Trophoblast cell (in vitro differentiated cells and primary cell): ENCODE measurements at places on chromosomes 3 and 15.

DNA sequence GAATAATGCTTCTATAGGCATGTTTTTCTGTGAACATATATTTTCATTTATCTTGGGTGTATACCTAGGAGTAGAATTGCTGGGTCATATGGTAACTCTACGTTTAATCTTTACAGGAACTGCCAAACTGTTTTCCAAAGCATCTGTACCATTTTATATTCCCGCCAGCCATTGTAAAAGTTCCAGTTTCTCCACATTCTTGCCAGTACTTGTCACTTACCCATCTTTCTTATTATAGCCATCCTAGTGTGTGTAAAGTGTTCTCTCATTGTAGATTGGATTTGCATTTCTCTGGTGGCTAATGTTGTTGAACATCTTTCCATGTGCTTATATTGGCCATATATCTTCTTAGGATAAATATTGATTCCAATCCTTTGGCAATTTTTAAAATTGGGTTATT lies 31.2 kb upstream of the CFAP20DC start:
- DNase-seq = peak; percentile 85

- DNase-seq = peak; percentile 95
Observed at GRCh38 chr3:45940781-45941365, 2.4 kb upstream of the CXCR6 start.

- DNase-seq = no peak
Observed at GRCh38 chr3:42114130-42114725, 23.1 kb downstream of the TRAK1 start.

- DNase-seq = peak; percentile 97
Observed at GRCh38 chr15:67109141-67110034, 44.0 kb downstream of the SMAD3 start.

DNA sequence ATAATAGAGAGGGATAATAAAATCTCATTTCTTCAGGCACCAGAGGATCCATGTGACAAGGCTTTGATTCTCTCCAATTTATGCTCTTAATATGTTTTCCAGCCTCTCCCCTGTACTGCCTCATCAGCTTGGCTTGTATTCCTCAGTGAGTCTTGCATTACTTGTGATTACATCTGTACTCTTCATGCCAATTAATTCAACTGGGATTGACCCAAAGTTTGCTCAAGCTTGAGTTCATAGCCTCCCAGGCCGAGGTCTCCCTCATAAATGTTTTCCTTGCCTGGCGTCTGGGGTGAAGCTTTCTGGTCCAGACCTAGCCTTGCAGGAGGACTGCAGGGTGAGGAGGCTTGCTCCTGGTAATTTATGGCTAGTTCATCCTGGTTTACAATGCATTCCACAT lies 146.9 kb downstream of the CHST2 start:
- no peak for DNase-seq

DNA sequence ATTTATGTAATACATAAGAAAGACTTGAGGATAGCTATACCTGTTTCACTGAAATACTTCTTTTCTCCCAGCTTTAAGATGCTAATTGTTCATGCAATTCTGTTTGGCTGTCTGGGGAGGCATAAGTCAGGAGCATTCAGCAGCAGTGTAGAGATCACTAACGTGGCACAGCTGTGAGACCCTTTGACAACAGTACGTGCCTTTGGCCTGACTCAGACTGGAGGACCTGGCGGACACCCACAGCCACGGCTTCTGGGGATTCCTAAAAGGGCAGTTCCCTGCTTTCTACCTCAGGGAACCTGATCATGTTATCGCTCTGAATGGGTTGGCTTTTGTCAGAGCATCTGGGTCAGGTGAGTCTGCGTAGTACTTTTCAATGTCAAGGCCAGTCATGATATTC lies 295.0 kb upstream of the ICE2 start:
- DNase-seq = no peak

DNA sequence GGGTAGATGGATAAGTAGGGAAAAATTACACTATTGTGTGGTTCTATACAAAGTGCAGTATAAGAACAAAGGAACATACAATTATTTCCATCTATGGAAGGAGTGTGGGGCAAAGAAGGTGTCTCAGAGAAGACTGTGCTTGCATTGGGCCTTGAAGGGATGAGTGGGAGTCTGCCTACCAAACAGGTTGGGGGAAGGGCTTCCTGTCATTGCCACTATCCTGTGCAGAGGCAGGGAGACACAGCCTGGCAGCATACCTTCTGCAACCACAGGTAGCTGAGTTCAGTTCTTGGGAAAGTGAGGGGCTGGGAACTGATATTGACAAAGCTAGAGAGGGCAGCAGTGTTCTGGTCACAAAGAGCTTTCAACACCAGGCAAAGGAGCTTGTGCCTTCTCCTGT lies 3.4 kb downstream of the TIMP4 start:
- no peak for DNase-seq

GRCh38 chr3:188729422-188729821 lies 442.3 kb upstream of the TPRG1 start:
- no peak for DNase-seq

- no peak for DNase-seq
Observed at GRCh38 chr3:114071786-114072185, 15.2 kb downstream of the QTRT2 start.

- no peak for DNase-seq
Observed at GRCh38 chr15:54354341-54354740, 376.1 kb downstream of the UNC13C start.

DNA sequence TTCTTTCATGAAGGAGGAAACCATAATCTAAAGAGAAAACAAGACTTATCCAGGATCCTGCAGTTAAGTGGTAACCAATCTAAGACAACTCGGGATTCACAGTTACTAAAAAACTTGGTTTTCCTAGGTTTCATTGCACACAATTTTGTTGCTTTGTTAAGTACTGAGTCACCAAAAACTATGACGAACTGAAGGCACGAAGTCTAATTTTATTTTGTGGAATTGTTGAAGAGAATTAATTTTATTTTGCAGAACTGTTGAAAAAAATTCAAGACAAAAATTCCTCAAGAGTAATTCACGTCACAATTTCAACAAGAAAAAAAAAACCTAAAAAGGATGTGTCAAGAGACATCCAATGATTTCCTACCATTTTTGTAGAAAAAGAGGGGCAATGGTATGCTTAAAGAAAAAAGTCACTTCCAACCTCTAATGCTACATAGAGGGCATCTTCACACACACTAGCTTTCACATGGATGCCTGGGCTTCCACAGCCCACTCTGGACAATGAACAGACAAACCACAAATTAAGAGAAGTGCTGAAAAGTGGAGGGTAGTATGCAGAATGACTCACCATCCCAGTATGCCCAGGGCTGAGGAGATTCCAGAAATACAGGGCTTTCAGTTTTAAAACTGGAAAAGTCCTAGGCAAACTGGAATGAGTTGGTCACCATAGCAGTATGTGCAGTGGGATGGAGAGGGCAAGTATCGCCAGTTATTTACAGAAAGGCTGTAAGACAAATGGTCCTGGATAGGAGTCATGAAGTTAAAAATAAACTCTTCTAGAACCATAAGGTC lies 29.2 kb downstream of the PLOD2 start:
- peak; percentile 85 for DNase-seq

- no peak for DNase-seq
Observed at GRCh38 chr3:60207905-60208304, 1043.3 kb downstream of the FHIT start.

DNA sequence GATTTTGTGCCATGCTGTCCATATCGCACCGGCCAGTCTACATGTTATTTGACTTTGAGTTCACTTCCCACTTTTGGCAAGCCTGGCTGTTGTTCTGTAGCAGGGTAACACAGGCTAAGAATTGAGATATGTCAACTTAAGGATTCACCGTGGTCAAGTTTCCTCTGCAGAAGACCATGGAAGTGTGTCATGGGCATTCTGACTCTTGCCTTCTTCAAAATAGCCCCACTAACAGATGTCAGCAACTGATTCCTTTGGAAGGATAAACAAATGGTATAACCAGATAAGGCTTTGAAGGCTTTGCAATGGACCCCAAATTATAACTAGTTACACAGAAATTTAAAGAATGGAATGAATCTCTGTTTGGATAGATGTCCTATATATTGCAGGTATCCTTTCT lies 20.1 kb upstream of the CD47 start:
- no peak for DNase-seq

DNA sequence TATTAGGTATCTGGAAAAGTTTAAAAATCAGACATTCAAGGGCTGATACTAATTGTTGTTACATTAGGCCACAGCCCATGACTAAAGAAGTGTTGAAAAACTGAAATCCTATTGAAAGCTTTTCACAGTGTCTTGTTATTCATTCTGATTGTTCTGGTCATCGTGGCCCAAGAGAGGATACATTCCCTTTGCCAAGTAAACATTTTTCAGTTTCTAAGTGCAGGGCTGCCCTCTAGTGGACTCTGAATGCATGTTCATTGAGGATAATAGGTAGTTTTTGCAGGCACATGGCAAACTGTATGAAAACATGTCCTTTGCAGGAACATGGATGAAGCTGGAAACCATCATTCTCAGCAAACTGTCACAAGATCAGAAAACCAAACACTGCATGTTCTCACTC lies 181.1 kb downstream of the MYRIP start:
- peak; percentile 62 for DNase-seq

- peak; percentile 25 for DNase-seq
Observed at GRCh38 chr3:187196573-187197334, 532 bp upstream of the RTP1 start.

GRCh38 chr3:17233398-17233800 lies 348.6 kb downstream of the PLCL2 start:
- peak; percentile 25 for DNase-seq

GRCh38 chr3:130386604-130387263 lies 41.3 kb downstream of the COL6A5 start:
- DNase-seq = no peak

GRCh38 chr15:48802257-48802656 lies 8.6 kb downstream of the CEP152 start:
- DNase-seq = no peak

DNA sequence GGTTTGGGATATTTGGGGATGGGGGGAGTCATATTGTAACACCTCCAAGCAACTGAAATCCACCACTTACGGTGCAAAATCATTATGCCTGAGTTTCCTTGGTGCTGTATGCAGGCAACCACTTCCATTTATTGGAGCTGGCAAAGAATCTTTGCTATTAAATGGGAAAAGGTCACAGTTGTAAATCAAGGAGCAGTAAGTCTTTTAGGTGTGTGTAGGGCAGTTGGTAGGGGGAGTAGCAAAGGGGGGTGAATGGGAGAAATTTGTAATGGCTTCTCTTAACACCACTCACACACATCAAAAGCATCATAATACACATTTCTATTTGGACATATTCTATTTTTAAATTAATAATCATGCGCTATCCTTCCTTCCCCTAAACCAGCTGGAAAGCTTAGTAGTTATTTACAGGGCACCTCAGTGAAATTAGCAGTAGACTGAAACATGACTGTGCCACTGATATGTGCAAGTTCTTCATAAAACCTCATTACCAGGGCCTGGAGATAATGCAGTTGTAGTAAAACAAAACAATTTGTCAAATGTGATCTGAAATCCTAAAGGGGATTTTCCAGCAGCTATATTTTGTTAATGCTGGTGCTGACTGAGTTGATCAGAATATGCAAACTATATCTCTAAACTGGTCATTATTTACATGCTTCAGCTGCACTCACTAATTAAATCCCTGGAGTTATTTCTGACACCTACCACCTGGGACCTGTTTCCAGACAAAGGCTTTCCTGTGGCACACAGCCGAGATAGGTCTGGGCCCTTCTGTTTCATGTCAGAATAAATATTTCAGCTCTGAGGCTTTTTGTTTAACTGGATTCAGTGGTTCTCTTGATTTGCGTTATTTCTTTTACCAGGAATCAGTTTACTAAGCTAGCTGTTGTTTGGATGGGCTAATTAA lies 90.1 kb downstream of the B3GALNT1 start:
- no peak for DNase-seq

DNA sequence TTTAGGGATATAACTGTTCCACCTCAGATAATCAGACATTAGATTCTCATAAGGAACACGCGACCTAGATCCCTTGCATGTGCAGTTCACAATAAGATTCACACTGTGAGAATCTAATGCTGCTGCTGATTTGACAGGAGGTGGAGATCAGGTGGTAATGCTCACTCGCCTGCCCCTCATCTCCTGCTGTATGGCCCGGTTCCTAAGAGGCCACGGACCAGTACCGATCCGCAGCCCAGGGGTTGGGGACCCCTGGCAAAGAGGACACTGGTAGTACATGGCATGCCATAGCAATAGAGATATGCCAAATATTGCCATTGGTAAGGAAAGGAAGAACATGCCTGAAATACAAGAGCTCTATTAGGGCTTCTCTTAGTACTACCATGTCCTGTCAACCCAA lies 59.7 kb downstream of the LSM3 start:
- DNase-seq = no peak

DNA sequence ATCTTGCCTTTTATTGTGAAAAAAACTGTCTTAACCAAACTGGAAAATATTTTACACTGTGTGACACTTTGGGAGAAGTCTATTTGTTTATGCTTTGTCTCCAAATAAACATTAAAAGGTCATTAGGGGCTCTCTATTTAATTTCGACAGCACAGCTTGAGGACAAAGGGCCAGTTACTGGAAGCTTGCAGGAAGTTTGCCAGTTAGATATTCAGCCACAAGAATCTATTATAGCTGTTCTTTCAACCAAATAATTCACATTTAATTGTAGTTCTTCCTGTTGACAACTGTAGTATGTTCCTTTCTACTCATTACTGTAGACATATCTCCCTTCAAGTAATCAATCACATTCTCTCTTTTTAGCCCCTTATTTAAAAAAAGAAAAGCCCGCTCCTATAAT lies 6.1 kb downstream of the CP start:
- no peak for DNase-seq

GRCh38 chr3:18443665-18444594 lies 18.8 kb upstream of the SATB1 start:
- DNase-seq = no peak

- DNase-seq = no peak
Observed at GRCh38 chr3:160577556-160578195, 12.3 kb upstream of the KPNA4 start.

DNA sequence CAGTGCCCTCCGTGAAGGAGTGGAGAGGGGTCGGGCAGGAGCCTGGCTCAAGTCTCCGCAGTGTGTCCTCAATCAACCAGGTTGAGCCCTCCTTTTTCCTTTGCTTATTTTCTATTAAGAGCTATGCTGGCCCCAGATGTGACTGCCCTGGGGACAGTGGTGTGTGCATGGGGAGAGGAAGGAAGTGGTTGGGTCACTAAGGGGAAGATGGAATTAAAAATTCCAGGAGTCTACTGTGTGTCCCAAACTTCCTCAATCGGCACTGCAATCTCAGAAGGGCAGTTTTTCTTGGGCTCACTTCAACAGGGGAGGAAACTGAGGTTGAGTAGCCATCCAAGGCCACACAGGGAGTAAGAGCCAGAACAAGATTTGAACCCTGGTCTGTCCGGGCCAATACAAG lies 13.7 kb upstream of the GRIP2 start:
- no peak for DNase-seq

DNA sequence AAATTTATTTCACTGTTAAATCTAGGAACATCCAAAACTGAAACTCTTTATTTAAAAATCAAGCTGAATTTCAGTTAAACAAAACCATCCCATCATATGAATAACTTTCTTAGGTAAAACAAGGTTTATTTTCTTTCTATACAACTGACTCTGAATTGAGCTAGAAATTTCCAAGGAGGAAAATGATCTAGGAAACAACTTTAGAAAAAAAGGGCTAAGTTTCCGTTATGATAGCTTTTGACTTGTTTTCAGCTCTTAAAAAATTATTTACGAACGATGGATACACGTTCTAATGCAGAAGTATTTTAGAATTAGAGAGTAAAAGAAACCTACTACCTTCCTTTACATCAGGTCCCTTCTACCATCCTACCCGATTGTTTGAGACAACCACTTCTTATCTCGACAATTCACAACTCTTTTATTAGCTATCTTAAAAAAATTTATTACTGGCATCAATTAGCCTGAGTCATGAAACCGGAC lies 1.8 kb upstream of the IGF1R start:
- no peak for DNase-seq

GRCh38 chr3:112366522-112366921 lies 33.6 kb downstream of the CD200 start:
- no peak for DNase-seq
